Spleen (tissue), 13 donors: ENCODE measurements at places on chromosomes 7 and 10. TPM values are rescaled to one million over a fixed set of nuclear protein-coding genes. Genes with fewer than 3 reads are reported as not detected.

Gene FMC1
- polyA plus RNA-seq, result 26.2 TPM

Gene HERC4
- polyA plus RNA-seq, result 19.5 TPM

Gene CD36
- 115 TPM for polyA plus RNA-seq

Gene MACC1
- 0.83 TPM for polyA plus RNA-seq

Gene SPDYE1
- polyA plus RNA-seq, result not detected
